H54 (cell line): ENCODE measurements at places on chromosomes 2 and 18.

DNA sequence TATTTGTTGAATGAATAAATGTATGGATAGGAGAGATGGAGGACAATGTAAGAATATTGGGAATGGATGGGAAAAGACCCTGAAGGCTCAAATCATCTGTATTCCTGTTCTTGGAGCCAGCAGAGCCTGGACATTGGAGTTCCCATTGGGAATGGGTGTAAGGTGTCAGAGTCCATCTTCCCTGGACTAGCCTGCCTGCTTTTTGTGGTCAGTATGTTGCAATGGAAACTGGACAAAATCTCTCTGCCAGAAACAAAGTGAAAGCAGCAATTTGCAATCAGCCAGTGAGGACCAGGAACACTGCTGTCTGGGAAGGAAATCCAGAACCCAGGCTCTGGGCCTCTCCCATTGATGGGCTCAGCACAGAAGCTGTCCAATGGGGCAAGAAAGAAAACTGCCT is 83.5 kb upstream of the SKOR2 start:
- no peak for DNase-seq

- no peak for DNase-seq
These were observed 73.9 kb upstream of the TWSG1 start for GRCh38 chr18:9260388-9261380.

- DNase-seq, result no peak
These were observed 9.7 kb downstream of the MYO7B start for GRCh38 chr2:127545189-127545588.

DNA sequence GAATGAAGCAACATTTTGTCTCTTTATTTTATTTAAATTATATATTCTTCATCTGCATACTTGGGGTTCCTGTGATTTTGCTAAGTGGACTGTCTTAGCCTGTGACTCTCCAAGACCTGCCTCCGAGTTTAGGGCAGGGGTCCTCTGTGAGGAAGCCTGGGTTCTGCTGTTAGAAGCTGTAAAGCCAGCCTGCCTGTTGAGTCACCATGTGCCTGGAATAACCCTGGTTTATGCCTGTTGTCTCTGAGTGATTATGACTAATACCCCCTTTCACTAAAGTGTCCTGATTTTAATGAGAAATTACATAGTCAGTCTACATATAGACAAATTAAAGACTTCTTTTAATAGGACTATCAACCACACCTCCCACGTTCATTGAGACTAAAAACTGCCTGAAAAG is 369.1 kb downstream of the ZNF521 start:
- DNase-seq, result no peak

- no peak for DNase-seq
These were observed 234.8 kb downstream of the NDUFA10 start for GRCh38 chr2:239790313-239790712.

DNA sequence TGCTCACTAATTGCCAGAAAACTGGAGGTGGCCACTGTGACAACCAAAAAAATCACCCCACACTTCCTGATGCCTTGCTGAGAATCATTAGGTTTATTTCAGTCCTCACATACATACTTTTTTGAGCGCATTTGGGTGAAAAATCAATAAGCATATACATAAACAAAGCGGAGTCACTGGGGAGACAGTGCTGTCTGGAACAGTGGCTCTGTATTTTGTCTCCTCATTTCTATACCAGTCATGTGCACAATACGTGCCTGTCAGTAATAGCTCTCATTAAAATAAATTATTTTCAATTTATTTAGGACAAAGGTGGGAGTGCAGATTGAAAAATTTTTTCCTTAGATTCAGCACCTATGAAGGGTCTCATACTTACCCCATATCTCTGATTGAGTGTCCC is 48.2 kb downstream of the CXCR4 start:
- no peak for DNase-seq

- DNase-seq, result no peak
These were observed 142.9 kb downstream of the ASB1 start for GRCh38 chr2:238569507-238570195.

GRCh38 chr2:79649531-79649930 is 136.7 kb downstream of the CTNNA2 start:
- DNase-seq, result no peak

DNA sequence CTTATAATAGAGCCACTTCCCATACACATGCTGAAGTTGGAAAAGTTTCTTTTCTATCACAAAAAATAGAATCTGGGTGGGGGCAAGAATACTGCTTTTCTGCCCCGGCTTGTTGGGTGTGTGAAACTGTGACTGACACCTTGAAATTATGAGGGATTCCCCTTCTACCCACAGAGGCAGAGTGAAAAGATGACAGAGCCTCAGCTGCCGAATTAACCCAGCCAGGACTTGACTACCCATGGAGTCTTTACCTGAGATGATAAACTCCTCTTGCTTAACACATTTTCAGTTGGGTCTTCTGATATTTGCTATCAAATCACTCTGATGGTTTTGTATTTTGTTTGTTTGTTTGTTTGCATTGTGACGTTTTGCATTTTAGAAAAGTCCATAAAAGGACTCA is 66.0 kb upstream of the PMAIP1 start:
- no peak for DNase-seq

GRCh38 chr2:138516030-138516704 is 14.6 kb downstream of the SPOPL start:
- no peak for DNase-seq

DNA sequence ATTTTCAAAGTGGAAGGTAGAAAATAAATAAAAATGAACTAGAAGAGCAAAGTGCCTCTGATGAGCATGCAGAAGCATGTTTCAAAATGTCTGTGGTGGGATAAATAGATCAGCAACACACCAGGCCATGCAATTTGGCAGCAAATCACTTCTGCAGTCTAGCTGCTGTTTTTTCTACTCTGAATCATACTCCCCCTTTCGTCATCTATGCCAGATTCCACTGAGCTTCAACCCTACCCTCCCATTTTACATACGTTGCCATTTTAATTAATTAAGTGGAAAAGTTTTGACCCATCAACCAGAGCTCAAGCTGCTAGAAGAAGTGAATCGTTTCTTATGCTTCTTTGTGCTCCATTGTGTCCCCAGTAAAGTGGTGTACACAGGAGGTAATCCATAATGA is 79.3 kb downstream of the NRXN1 start:
- DNase-seq, result peak; percentile 1

GRCh38 chr2:18856765-18857164 is 267.4 kb upstream of the NT5C1B start:
- no peak for DNase-seq

DNA sequence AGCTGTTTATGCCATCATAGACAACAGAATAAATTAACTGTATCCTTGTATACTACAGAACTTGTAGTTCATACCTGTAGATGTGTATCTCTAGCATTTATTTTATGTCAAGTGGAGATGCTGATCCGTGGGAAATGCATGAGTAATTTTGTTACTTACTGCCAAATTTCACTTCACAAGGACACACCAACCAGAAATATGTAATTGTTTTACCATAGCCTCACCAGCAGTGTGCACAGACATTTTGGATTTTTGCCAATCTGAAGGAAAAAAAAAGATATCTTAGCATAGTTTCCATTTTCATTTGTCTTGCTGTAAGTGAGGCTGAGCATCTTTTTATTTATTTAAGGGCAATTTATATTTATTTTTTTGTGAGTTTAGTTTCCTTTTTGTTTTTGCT is 265.1 kb upstream of the OSR1 start:
- DNase-seq, result no peak
